Right hindlimb (tissue), 1 donor: ENCODE measurements at places on chromosomes 1 and 21.

DNA sequence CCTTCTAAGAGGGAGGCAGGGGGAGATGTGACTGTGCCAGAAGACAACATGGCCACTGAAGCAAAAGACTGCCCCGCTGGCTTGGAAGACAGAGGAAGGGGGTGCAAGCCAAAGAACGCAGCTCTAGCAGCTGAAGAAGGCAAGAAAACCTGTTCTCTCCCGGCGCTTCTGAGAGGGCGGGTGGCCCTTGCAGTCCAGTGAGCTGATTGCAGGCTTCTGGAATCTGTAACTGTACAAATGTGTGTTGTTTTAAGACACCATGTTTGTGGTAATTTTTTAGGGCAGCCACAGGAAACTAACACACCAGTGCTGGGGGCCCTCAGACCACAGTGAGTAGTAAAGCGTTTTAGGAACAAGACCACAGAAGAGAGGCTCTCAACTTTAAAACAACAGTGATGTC is 47.0 kb downstream of the CD46 start:
- no peak for DNase-seq

- no peak for DNase-seq
Observed at GRCh38 chr1:183323849-183324683, 94.1 kb downstream of the NMNAT2 start.

GRCh38 chr1:81915937-81916336 is 115.2 kb downstream of the ADGRL2 start:
- DNase-seq, result no peak

DNA sequence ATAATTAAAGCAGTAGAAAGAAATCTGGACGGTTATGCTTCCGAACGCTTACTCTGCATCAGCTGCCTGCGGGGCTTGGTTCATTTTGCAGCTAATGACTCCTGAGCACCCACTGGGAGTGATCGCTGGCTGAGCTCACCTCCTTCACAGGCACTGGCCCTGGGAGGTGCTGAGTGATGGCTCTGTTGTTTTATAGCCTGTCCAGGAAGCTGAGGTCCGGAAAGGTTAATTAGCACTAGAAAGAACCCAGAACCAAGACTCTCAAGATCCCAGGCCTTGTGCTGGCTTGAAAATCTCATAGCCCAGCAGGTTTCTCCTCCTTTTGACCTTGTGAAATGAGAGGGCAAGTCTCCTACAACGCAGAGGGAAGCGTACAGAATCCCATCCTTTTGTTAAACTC is 226.2 kb downstream of the AJAP1 start:
- DNase-seq, result no peak

DNA sequence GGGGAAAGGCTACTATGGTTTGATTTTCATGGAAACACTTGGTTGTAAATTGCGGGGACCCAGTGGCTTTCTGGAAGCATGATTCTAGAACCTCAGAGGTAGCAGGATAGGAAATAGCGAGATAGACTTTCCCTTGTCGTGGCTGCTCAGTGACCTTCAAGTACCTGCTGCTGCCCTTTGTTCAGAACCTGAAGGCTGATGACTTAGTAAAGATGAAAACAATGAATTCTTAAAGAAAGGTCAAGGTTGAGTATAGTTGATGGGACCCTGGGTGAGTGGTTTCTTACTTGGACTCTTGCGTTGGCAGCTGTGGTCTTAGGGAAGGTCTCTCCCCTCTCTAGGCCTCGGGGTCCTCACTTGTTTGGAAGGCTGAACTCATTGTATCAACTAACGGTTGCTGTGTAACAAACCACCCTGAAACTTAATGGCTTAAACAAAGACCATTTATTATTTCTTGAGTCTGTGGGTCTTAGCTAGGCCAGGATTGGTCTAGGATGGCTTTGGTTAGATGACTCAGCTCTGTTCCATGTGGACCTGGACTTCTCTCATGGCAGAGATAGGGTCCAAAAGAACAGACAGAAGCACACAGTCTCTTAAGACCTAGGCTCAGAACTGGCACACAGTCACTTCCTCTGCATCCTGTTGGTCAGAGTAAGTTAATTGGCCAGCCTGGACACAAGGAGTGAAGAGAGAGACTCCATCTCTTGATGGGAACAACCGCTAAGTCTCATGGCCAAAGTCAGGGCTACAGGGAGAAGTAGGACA is 89.2 kb upstream of the SELENON start:
- DNase-seq, result no peak

DNA sequence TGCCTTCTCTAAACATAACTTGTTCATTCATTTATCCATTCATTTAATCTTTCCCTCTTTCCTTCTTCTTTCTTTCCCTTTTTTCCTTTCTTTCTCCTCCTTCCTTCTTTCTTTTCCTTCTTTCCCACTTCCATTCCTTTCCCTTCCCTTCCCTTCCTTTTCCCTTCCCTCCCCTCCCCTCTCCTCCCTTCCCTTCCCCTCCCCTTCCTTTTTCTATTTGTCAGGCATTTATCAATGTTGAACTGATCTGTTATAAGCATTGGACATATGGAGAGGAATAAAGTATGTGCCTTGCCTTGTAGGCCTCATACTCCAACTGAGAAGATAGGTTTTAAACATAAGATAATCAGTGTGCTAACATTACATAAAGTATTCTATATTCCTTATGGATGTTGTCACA is 23.7 kb upstream of the ATP6V1G3 start:
- no peak for DNase-seq

DNA sequence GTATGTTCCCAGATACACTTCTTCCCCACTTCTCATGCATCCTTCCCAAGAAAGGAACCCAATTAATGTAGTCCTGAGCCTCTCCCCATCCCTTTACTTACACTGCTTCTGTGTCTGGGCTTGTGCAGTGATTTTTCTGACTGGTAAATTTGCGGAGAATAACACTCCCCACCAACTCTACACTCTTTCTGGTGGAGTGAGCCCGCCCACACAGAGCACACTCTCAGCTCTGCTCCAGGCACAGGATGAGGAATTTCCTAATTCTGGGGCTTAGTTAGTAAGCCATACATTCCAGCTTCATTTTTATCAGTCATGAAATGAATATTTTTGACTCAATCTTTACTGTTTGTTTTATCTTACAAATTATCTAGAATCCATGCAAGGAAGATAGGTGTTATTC is 38.6 kb downstream of the FMO4 start:
- no peak for DNase-seq

GRCh38 chr21:17348357-17348756 is 164.5 kb upstream of the CXADR start:
- no peak for DNase-seq

DNA sequence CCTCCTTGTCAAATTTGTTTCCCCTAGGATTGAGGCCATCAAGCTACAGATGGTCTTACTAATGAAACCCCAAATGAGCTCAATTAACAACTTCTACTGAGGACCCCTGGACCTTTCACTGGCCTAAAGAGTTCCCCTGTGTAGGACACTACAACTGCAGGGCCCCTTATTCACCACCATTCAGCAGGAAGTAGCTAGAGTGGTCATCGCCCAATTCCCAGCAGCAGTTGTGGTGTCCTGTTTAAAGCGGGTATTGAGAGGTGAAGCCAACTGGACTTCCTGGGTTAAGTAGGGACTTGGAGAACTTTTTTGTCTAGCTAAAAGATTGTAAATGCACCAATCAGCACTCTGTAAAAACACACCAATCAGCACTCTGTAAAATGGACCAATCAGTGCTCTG is 1466.9 kb downstream of the KCNT2 start:
- DNase-seq, result no peak

GRCh38 chr21:42553435-42553834 is 39.8 kb downstream of the SLC37A1 start:
- DNase-seq, result no peak

GRCh38 chr1:42163536-42164503 is 725 bp downstream of the GUCA2A start:
- no peak for DNase-seq

DNA sequence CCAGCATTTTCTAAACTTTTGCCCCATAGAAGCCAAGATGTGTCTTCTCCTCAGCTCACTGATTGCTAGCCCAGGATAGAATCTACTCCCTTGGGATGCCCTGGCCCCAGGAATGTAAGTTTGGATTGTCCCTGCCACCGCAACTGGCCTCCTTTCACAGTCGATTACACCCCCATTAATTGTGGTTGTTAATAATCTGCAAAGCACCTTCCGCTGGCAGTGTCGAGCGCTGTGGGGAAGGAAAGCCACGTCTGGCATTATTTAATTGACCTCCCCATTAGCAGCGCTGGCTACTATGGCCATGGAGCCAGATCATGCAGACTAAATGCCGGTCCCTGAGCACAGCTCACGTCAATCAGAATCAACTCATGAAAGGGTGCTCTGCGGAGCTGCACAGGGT is 597.3 kb upstream of the PLXNA2 start:
- no peak for DNase-seq

GRCh38 chr1:12616709-12617373 is 1.2 kb downstream of the DHRS3 start:
- DNase-seq, result peak; percentile 51

DNA sequence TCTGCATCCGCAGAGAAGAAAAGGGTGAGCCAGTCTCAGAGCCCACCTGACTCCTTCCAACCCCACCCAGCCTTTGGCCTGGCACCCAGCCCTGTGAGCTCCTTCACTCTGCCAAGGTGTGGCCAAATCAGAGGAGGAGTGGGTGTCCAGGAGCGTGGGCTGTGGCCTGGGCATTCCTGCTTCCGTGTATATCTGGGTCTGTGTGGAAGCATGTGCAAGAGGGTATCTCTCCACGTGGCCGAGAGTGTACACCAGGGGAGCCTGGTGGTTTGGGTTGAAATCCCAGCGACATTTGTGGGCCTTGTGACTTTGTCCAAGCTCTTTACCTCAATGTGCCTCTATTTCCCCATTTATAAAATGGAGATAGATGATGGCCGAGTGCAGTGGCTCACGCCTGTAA is 29.8 kb downstream of the CDCP2 start:
- DNase-seq, result no peak

DNA sequence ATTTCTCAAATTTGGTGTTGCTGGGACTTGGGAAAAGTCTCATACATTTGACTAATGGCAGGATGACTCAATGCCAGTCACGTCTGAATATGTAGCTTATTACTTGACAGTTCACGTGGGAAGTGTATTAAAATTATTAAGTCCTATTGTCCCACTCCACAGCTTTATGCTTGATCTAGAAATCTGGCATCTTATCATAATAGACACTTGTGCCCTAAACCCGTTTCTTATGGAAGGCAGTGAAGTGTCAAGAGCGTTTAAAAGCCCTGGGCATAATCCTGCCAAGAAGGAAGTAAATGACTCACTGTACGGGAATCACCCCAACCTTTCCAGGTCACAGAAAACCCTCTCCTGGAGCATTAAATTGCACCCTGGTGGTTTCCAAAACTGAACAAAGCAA is 207.4 kb downstream of the APP start:
- DNase-seq, result no peak

DNA sequence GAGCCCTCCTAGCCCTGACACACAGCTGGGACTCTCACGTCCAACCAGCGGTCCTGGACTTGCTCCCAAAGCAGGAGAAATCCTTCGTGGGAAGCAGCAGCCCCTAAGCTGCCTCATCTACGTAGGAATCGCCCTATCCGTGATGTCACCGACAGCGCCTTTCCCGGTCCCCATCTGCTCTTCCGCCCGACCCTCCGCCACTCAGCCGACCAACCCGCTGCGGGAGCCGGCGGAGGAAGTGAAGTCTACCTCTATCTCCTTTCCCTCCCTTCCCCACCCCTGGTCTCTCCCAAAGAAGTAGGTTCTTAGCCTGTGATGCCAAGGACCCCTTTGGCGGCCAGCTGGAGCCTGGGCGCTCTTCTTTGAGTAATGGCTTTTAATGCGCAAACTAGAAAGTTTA is 272.1 kb downstream of the FAM72C start:
- DNase-seq, result no peak

DNA sequence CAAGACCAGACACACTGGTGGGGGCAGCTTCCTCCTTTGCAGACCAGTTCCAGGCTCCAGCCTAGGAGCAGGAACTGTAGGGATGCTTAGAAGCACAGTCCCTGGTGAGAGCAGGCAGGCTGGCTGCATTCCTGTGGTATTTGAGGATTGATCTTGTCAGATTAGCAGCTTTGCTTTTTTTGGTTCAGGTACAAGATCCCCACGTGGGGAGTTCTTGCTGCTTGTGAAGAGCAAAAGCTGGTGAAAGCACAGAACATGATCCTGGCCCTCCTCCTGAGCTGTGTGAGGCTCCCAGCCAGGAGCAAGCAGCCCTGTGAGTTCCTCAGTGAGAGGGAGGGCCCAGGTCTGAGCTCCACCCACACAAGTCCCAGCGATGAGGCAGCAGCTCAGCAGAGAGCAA is 75.3 kb upstream of the ARTN start:
- peak; percentile 68 for DNase-seq

DNA sequence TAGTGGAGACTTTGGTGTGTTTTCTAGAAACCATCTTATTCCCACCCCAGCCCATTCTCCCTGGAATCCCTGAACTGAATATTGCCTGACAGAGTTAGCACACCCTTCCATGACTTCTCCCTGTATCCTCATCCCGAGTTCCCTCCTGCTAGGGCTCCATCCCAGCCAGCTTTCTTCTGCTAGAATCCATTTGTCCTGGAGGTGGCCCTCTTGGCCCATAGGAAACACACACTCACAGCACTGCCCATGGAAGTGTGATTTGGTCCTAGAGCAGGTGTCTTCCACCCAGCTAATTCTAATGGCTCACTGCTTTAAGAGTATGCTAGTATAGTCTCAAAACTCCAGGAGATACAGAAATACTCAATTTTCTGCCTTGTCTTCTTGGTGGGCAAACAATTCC is 4.1 kb downstream of the KRTAP15-1 start:
- no peak for DNase-seq

DNA sequence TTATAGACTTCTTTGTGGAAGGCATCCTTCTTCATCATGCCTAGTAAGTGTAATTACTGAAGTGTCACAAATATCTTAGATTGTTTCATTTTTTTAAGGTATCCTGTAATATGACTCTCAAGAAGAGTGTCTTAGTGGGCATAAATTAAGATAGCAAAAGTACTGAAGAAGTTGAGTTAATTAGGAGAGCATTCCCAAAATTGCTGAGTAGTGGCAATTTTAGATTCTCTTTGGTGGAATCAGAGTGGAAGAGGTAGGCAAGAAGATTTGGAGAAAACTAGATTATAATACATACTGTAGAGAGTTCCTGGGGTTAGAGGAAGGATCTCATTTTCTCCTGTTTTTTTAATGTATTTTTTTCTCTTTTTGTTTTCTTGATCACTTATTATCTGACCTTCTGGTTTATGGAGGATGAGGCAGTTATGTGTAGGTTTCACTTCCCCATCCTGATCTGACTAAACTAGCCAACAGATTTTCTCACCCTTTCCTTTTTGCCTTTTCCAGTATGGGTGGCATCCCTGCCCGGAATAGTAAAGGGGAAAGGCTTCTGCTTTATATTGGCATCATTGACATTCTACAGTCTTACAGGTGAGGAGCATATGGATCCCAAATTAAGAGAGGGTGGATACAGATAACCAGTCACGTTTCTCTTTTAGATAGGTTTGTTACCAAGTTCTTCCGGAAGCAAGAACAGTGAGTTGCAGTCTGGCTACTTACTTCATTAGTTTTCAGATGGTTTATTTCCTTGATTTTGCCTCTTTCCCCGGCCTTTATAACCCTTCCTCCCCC is 16.7 kb upstream of the PSMD4 start:
- DNase-seq, result no peak
